Transverse colon (tissue), 4 donors: ENCODE measurements at places on chromosomes 4 and X. TPM values are rescaled to one million over a fixed set of nuclear protein-coding genes. Genes with fewer than 3 reads are reported as not detected.

S100G gene
- total RNA-seq = not detected

NPY2R gene
- 0.64 TPM for total RNA-seq

USP51 gene
- total RNA-seq = not detected

MAGEA1 gene
- total RNA-seq = not detected

DNA sequence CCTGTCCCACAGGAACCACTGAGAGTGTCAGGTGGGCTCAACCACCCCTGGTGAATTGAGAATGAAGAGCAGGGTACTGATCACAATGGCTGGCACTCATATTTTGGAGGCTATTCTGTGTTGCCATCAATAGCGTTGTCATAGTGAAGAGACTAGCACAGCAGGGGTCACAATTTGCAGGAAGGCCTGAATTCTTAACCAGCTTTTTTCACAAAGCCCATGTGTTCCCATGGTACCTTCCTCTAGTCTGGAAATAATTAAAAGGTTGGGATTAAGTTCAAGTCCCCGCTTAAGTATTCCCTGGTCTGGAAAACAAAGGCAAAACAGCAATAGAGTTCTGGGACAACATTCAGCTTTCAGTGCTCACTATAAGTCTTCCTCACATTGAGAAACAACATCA is 1051.7 kb downstream of the C4orf33 start:
- H3K4me3 ChIP-seq = no peak overlapping the region
- no peak for DNase-seq
- H3K36me3 ChIP-seq = no peaks in the 10 kb centered on the region
- no peak overlapping the region for H3K27ac ChIP-seq

DNA sequence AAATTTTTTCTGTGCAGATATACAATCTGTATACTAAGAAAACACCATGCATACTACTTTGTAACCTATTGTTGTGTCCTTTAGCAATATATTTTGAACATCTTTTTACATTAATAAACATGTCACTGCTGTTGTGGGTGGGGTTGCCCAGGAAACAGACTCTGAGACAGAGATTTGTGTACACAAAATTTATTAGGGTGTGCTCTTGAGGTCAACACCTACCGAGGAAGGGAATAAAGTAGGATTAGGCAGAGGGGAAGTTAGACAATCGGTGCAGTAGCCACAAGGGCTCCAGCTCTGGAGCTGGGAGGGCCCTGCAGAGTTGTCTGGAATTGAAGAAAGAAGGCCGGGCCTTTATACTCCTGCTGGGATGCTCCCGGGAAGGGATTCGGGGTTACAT is 56.4 kb downstream of the CXorf58 start:
- H3K4me3 ChIP-seq = no peak overlapping the region
- no peaks in the 10 kb centered on the region for H3K36me3 ChIP-seq
- no peaks in the 10 kb centered on the region for H3K27me3 ChIP-seq
- no peak overlapping the region for H3K27ac ChIP-seq
- no peak for DNase-seq

DNA sequence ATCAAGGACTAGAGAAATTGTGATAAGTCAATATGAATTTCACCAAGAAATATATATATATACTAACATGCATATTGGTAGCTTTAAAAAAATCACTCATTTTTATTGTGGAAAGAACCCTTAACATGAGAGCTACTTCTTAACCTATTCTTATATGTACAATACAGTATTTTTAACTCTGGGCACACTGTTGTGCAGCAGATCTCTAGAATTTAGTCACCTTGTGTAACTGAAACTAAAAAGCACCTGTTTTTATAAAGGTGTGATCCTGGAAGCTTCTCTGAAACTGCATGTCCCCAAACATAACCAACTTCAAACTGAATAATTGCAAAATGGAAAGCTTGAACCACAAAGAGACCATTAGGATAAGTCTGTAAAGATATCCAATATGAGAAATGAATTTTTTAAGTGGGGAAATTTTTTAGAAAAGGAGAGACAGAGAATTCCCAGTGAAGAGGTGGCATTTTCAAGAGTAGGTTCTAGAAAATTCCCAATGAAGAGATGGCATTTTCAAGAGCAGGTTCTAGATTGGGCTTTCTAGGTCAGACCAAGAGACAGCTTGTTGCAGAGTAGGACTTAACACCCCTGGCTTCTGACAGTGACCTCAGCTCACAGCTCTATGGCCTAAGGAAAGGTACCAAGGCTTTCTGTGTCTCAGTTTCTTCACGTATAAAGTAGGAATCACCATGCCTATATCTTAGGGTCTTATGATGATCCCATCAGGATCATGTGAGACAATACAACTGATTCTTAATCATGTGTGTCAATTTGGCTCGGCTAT is 22.0 kb upstream of the PPARGC1A start:
- no peak overlapping the region for H3K27ac ChIP-seq
- no peak for DNase-seq
- H3K36me3 ChIP-seq = no peaks in the 10 kb centered on the region
- H3K4me1 ChIP-seq = no peaks in the 10 kb centered on the region
- H3K27me3 ChIP-seq = no peaks in the 10 kb centered on the region

DNA sequence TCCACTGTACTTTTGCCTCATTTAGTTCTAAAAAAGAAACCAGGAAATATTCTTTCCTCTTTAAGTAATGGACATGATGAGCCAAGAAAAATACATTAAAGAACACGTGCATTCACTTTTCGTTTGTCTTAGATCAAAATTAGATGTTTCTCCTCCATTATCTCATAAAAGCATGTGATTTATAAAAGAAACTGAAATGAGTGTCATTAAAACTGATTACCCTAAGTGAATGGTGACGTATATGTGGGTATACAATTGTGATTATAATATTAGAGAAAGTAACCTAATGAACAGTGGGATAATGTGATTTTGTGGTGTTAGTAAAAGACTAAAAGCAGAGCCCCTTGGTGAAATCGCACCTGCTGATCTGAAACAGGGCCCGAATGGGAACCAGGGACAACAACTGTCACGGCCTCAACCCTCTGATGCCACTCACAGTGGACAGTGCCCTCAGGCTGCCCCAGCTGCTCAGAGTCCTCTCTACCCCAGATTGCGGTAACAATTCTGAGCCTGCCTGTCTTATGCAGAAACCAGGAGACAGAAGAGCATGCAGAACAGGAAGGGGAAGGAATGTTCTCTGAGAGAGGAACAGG is 25.7 kb upstream of the HS6ST2 start:
- DNase-seq = no peak
- H3K27me3 ChIP-seq = no peaks in the 10 kb centered on the region
- H3K36me3 ChIP-seq = no peaks in the 10 kb centered on the region
- no peak overlapping the region for H3K4me3 ChIP-seq
- no peak overlapping the region for H3K27ac ChIP-seq

- DNase-seq = no peak
- no peak overlapping the region for H3K4me3 ChIP-seq
- H3K4me1 ChIP-seq = no peaks in the 10 kb centered on the region
- H3K36me3 ChIP-seq = no peaks in the 10 kb centered on the region
These were observed 10.0 kb downstream of the CLCN4 start for GRCh38 chrX:10166731-10167151.

DNA sequence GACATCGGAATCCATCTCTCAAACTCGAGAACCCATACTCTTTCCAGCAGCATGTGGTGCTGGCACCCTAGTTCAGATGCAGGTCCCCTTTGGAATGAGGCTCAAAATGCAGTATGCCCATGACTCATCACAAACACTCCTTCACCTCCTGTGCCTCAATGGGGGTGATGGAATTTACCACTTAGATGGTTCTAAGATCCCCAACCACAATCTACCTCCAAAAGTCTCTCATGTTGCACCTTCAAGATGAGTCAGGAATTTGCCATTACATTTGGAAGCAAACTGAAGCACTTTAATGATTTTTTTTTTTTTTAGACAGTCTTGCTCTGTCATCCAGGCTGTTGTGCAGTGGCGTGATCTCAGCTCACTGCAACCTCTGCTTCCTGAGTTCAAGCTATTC is 8.5 kb upstream of the MID1 start:
- H3K27me3 ChIP-seq = no peaks in the 10 kb centered on the region
- H3K27ac ChIP-seq = no peak overlapping the region
- no peaks in the 10 kb centered on the region for H3K36me3 ChIP-seq
- DNase-seq = no peak
- H3K4me1 ChIP-seq = no peaks in the 10 kb centered on the region

DNA sequence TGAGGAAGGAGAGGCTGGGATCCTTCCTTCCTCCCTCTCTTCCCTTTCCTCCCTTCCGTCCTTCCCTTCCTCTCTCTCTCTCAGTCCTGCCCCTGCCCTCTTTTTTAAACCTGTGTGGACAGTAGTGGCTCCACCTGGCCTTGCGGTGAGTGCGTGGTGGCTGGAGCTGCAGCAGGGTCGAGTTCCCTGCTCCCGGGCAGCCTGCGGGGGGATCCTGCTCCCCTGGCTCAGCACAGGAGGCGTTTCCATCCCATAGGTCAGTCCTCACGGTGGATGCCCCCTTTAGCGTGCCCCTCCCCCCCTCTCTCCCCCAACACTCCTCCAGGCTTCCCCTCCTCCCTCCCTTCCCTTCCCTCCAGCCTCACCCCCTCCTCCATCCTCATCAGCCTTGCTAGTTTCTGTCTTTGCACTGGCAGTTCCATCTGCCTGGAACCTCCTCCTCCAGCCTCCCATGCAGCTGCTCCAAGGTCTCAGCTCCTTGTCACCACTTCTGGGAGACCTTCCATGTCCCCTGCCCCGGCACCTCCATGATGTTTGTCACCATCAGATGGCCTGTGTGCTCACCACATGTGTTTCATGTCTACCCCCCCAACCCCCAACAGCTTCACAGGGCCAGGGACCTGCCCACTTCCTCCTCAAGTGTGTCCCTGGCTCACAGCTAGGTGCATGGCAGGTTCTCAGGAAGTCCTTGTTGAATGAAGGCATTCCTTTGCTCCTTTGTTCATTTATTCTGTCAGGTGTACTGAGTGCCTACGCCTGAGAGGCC is 68.4 kb downstream of the PSAPL1 start:
- no peaks in the 10 kb centered on the region for H3K36me3 ChIP-seq
- no peak overlapping the region for H3K4me3 ChIP-seq
- DNase-seq = no peak
- no peaks in the 10 kb centered on the region for H3K4me1 ChIP-seq
- no peak overlapping the region for H3K27ac ChIP-seq
- no peaks in the 10 kb centered on the region for H3K27me3 ChIP-seq

DNA sequence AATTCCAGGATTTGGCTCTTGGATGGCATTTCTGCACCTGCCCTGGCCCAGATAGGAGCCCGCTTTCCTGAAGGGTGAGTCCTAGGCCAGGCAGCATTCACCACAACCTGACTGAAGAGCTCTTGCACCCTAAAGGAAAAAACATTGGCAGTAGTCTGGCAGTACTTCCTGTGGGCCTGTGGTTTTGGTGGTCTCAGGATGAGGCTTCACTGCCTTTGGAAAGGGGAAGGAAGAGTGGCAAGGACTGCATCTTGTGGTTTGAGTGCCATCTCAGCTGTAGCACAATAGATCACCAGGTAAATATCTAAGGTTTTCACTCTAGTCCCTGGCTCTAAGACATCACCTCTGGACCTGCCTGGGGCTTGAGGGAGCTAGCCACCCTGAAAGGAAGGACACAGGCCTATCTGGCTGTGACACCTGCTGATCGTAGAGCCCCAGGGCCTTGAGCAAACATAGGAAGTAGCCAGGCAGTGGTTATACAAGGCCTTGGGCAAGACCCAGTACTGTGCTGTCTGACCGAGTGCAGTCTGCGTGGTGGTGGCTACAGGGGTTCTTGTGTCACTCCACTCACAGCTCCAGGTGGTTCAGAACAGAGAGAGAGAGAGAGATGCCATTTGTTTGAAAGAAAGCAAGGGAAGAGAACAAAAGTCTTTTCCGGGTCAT is 28.5 kb upstream of the PRRG1 start:
- no peak for DNase-seq
- H3K27ac ChIP-seq = no peak overlapping the region
- H3K27me3 ChIP-seq = no peaks in the 10 kb centered on the region
- H3K36me3 ChIP-seq = no peaks in the 10 kb centered on the region
- no peak overlapping the region for H3K4me3 ChIP-seq
- H3K4me1 ChIP-seq = no peaks in the 10 kb centered on the region

- no peak overlapping the region for H3K27ac ChIP-seq
- H3K27me3 ChIP-seq = no peaks in the 10 kb centered on the region
- no peak overlapping the region for H3K4me3 ChIP-seq
- no peaks in the 10 kb centered on the region for H3K36me3 ChIP-seq
These were observed 87.7 kb downstream of the FAM13A start for GRCh38 chr4:88969271-88969670.
